ENCODE measurements at places on chromosomes 7 and 10.

- DNase-seq: no peak
Measured at GRCh38 chr7:5367661-5368060, 56.0 kb downstream of the TNRC18 start.

GRCh38 chr7:143367972-143368371 is 5.5 kb upstream of the FAM131B start:
- DNase-seq: no peak

DNA sequence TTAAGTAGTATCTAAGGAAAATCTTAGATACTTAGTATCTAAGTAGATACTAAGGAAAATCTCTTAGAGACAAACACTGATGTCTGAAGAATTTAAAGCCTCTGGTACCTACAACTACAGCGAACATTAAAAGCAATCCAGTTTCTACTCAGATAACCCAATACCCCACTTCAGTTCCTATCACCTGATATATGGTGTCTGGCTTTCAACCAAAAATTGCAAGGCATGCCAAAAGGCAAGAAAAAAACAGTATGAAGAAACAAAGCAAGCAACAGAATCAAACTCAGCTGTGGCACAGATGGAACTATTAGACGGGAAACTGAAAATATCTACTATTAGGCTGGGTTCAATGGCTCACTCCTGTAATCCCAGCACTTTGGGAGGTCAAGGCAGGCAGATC is 31.1 kb downstream of the ARHGAP12 start:
- DNase-seq: no peak

DNA sequence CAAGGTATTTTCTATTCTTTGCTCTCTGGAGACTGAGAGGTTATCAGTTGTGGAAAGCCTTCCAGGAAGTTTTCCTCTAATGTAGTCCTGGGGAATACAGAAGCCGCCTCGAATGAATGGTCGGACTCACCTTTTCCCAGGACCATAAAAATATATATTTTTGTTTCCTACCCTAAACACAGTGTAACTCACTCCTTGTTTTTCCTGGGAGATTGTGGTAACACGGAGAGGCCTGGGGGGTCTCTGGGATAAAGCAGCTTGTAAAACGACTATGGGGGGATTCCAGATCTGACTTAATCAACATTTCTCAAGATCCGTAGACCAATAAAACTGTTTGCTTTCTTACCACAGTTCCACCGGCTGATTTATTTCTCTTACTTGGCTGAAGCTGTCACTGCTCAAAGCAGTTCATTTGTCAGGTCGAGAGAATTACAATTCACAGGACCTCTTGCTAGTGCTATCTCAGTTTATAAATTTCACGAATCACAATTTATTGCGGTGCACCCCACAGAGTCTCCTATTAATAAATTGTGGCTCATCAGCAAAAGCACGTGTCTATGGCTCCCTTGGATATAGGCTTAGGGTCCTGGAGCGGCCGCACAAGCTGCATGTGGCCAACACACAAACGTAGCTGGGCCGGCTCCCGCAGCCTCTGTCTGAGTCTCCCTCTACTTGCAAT is 176.3 kb upstream of the BMPER start:
- DNase-seq: no peak

GRCh38 chr10:78821052-78821451 is 247.7 kb upstream of the ZMIZ1 start:
- DNase-seq: no peak

DNA sequence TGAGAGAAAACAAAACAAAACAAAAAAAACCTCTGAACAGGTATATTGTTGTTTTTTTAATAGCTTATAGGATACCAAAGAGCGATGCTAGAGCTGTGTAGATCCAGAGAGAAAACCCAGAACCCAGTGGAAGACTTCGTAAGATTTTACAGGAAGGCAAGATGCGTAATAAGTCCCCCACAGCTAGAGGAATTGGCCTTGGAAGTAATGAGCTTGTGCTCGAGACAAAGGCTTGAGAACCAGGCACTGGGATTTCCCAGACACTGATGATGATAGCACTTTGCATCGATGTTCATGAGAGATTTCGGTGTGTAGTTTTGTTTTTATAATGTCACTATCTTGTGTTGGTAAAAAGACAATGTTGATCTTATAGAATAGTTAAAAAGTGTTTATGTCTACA is 821.5 kb upstream of the IGFBP3 start:
- no peak for DNase-seq

DNA sequence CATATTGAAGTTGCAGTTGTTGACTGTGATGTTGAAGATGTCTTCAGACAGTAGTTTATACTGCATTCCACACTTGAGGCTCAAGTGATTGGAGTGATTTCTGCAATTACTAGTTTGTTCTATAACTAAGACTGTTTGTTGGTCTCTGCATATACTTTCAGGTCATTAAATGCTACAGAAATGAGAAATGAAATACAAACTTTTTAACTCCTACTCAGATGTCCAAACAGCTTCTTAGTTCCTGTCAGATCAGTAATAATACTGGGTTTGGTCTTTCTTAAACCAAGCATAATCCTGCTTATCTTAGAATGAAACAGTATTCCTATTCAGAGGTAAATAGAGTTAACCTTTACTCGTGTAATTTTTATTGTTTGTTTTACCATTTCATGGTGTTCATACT is 115.9 kb downstream of the CCNY start:
- no peak for DNase-seq

GRCh38 chr7:90180649-90181048 is 26.4 kb downstream of the STEAP1 start:
- no peak for DNase-seq

GRCh38 chr7:43905956-43906330 is 453 bp downstream of the URGCP start:
- peak; percentile 14 for DNase-seq

- no peak for DNase-seq
Measured at GRCh38 chr10:103969857-103970627, 3.1 kb downstream of the SLK start.

DNA sequence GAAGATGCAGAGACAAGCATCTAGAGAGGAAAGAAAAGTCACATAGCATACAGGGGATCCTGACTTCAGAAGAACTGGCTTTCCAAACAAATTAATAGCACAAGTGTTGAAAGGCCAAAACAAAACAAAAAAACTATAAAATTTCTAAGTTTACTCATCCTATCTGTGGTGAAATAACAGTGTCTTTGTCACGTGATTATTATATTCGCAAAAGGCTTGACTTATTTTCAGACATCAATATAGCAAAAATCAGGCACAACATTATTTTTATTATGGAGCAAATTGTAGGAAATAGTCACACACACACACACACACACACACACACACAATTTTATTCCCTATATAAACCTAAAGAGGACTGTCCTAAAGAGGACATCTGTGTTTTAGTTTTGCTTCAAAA is 272.3 kb downstream of the CNTNAP2 start:
- no peak for DNase-seq

DNA sequence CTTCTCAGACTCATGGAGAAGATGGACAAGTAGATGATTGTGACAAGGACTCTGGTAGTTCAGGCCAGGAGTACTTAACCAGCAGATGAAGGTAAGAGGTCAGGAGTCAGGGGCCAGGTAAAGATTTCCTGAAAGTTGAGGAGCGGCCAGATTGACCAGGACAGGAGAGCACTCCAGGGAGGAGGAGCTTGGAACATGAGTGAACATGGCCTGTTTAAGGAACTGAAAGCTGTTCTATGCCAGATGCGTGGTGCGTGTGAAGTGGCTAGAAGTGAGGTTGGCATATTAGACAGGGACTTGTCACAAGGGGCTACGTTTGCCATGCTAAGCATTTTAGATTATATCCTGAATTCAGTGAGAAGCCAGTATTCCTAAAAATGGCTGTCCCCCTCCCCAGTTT is 157.2 kb downstream of the WNT2 start:
- no peak for DNase-seq

DNA sequence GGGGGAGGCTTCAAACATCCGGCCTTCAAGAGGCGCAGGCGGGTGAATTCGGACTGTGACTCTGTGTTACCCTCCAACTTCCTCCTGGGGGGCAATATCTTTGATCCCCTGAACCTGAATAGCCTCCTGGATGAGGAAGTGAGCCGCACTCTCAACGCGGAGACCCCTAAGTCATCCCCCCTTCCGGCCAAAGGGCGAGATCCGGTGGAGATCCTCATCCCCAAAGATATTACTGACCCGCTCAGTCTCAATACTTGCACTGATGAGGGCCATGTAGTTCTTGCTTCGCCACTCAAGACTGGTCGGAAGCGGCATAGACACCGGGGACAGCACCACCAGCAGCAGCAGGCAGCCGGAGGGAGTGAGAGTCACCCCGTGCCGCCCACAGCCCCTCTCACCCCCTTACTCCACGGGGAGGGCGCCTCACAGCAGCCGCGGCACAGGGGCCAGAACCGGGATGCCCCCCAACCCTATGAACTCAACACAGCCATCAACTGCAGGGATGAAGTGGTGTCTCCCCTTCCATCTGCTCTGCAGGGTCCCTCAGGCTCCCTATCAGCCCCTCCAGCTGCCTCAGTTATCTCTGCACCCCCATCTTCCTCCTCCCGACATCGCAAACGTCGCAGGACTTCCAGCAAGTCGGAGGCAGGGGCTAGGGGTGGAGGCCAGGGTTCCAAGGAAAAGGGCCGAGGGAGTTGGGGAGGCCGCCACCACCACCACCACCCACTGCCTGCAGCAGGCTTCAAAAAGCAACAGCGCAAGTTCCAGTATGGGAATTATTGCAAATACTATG is 1.1 kb downstream of the MEPCE start:
- no peak for DNase-seq

GRCh38 chr7:85620936-85621685 is 434.3 kb upstream of the SEMA3D start:
- no peak for DNase-seq

DNA sequence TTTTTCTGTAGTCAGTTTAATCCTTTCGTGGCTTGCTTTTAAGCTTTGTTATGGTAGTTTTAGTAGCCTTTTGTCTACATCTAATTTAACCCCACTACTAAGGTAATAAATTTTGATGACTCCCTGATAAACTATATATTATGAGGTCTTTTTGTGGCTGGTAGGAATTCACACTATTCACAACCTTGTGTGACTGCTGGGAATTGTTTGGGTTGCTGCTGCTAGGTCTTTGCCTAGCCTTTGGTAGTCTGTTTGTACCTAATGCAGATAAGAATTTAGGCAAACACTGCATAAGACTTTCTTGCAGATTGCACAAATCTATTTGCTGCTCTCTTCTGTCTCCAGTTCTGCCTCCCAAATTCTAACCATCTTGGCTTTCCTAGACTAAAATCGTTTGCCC is 58.3 kb downstream of the SHOC2 start:
- no peak for DNase-seq
